ENCODE measurements at places on chromosomes 16 and 17.
A peak's percentile ranks its signal among the peaks of the same experiment; 100 is the strongest.

DNA sequence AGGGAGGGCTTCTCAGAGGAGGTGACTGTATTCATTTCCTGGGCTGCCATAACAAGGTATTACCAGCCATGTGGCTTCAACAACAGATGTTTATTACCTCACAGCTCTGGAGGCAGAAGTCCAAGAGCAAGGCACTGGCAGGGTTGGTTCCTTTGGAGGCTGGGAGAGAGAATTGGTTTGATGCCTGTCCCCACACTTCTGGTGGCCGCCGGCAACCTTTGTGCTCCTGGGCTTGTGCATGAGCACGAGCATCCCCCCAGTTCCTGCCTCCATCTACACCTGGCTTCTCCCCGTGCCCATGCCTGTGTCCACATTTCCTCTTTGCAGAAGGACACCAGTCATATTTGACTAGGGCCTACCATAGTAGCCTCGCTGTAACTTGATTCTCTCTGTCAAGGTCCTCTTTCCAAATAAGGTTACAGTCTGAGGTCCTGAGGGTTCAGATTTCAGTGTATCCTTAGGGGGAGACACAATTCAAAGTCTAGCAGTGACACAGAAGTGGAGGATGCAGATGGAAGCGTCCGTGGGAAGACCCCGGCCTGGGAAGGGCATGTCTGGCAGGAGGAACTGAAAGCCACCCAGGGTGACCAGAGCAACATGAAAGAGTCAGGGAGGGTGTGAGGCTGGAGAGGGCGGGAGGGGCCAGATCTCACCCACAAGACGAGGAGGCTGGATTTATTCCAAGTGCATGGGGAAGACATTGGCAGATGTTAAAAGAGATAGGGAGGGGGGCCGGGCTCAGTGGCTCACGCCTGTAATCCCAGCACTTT lies 188.2 kb upstream of the HSBP1 start:
- no peak for DNase-seq

DNA sequence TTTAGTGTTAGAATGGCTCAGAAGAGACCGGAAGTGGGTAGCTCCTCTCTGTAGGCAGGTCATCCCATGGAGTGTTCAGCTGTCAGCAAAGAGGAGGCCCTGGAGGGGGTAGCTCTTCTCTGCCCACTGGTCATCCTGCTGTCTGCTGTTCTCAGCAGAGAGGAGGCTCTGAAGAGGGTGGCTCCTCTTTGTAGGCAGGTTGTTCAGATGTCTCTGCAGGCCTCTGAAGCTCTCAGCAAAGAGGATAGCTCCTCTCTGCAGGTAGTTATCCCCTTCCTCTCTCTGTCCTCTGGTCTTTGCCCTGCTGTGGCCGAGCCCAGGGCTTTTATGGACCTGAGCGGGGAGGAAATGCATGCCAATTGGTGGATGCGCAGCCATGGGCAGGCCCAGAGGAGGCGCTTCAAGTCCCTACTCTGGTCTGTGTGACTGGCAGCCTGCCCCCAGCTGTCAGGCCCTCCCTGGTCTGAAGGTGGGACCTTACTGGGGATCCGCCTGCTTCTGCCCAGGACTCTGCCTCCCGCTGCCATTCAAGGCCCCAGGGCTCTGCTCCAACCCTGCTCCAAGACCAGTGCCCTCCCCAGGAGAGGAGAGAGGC lies 32.5 kb upstream of the FA2H start:
- no peak for DNase-seq

- DNase-seq: no peak
These were observed 44.8 kb downstream of the CDYL2 start for GRCh38 chr16:80759419-80760162.

DNA sequence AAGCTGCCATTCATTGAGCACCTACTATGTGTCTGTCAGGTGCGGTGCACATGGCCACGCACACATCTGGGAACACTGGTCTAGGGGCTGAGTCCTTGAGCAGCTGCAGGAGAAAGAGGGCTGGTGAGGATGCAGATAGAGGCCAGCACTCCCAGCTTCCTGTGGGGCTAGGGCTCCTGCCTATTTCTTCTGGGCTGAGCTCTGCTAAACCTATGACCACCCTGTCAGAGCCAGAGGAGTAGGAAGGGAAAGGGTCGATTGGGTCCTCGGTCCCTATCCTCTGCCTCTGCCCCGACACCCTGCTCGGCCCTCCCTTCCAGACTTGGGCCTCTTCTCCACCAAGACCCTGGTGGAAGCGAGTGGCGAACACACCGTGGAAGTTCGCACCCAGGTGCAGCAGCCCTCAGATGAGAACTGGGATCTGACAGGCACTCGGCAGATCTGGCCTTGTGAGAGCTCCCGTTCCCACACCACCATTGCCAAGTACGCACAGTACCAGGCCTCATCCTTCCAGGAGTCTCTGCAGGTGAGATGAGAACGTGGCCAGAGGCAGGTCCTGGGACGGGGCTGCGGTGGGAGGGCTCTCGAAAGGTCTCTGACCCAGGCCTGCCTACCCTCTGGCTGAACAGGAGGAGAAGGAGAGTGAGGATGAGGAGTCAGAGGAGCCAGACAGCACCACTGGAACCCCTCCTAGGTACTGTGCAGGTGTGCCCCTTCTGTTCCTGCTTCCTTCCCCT lies 4.0 kb upstream of the TMEM88 start:
- no peak for DNase-seq

- DNase-seq: no peak
These were observed 179.4 kb upstream of the SDK2 start for GRCh38 chr17:73823684-73824083.

GRCh38 chr17:62075308-62075815 lies 10.3 kb upstream of the MED13 start:
- no peak for DNase-seq

GRCh38 chr16:4323845-4324488 lies 8.1 kb downstream of the GLIS2 start:
- no peak for DNase-seq

DNA sequence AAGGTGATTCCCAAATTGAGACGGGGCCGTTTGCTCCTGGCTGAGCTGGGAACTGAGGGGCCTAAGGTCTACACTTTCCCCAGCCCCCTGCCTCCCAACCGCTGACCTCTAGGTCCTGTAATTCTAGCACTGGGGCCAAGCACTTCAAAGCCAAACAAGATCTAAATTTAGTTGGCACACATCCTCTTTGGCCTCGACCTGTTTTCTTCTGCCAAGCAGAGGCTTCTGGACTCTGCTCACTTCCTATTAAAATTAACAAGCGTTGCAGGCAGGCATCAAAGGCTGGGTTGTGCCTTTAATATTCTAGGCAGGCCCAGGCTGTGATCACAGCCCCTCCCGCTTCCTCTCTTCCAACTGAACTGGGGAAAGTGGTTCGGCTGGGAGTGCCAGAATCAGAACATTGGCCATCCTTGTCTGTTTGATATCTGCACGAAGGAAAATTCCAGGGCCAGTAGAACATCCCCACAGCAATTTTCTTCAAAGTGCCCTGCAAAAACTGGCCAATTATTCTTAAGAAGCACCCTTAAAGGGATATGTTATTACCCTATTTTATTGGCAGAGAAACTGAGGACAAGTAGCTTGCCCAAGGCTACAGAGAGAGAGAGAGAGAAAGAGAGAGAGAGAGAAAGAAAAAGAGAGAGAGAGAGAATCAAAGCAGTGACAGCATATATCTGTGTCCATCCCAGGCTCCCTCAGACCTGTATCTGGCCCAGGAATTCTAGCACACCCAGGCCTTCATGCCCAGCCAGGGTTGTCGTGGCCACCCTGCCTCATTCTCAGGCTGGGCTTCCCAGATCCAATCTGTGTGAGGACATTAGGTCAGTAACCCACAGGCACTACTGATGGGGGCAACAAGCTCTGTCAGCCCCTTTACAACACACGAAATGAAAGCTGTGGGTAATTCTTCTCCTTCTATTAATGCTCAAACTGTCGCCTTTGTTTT lies 12.8 kb upstream of the MT4 start:
- DNase-seq: peak; percentile 66

DNA sequence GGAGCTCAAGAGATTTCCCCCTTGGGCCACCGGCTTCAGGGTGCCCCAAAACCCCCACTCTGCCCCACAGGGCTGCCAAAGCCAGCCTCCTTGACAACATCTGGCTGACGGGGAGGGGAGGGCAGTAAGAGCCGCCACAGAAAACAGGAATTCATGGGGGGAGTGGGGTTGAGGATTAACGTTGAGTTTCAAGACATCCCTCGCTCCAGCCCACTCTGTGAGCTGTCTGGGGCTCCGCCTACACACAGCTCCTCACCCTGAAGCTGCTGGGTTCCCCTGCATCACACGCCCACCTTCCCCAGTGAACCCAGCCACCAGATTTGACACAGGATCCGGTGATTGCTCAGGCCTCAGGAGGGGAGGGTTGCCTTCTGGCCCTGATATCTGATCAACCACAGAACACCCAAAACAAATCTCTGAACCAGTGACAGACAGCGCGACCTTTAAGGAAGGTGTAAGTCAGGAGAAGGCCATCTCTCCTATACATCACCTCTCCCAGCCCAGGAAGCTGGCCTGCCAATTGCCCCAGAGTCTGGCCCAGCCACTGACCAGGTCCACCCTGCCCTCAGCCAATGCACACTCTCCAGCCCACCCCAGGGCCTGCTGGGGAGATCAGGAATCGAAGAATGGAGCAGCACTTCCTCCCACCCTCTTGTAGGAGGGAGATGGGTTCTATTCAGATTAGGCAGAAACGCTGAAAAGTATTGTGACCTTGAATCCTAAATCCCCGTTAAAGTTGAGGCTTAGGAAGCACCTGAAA lies 132.1 kb downstream of the CLEC16A start:
- no peak for DNase-seq

DNA sequence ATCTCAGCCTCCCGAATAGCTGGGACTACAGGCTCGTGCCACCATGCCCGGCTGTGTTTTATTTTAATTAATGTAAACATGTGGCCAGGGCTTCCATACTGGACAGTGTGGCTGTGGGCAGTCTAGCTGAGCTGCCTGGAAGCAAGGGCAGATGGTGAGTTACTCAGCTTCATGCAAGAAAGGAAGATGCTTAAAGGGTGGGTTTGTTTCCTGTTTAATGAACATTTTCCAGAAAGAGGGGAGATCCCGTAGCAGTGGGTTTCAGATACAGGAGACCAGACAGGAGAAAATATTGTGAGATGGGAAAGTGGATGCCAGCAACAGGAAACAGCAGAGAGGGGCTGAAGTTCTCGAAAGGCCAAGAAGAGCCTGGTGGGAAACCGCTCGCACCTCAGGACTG lies 7.3 kb downstream of the MAPK8IP3 start:
- no peak for DNase-seq

- DNase-seq: no peak
These were observed 8.0 kb downstream of the SGSH start for GRCh38 chr17:80212109-80212508.

GRCh38 chr16:86093801-86094750 lies 195.1 kb downstream of the IRF8 start:
- no peak for DNase-seq

DNA sequence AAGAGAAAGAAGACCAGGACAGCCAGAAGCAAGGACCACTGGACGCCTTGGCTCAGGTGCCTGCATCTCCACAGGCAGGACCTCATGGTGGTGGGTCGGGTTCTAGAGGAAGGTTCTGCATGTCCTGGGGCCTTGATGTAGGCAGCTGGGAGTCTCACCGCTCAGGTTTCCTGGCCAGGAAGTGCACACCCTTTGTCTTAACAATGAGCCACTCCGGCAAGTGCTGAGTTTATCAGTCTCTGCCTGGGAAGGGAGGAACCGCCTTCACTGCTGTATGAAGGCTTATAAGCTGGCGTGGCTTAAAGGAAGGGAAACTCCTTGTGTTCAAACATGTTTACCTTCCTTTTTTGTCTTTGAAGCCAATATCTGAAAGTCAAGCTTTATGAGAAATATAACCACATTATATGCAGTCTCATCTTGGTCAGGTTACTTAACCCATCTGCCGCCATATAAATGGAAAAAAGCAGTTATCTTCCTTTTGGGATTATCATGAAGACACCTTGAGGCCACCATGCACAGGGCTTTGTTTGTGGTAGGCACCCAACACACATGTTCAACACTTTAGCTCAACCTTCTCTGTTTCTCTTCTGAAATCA lies at the start of gene ST6GALNAC1:
Gene ST6GALNAC1, minus strand, starts transcription at position 205 of the 596 bp plus-strand sequence. Its CDS starts 119 bp downstream, at position 86.
- no peak for DNase-seq

GRCh38 chr16:57092786-57093411 lies 516 bp downstream of the CPNE2 start:
- no peak for DNase-seq

Measured in amygdala (tissue), 56 donors.